ENCODE measurements at places on chromosomes 7 and 10. TPM values are rescaled to one million over a fixed set of nuclear protein-coding genes. Genes with fewer than 3 reads are reported as not detected.

The RAB19 gene
- 1.8 TPM for polyA plus RNA-seq

The NUTM2E gene
- 0.10 TPM for polyA plus RNA-seq

The RAMP3 gene
- polyA plus RNA-seq, result 12.8 TPM

The DOCK4 gene
- 20.1 TPM for polyA plus RNA-seq

The HECW1 gene
- 5.1 TPM for polyA plus RNA-seq

The TMEM273 gene
- 2.1 TPM for polyA plus RNA-seq

The GRM3 gene
- polyA plus RNA-seq, result 0.07 TPM

The UBTD1 gene
- polyA plus RNA-seq, result 12.6 TPM

The LLCFC1 gene
- polyA plus RNA-seq, result 0.43 TPM

The ITGA8 gene
- polyA plus RNA-seq, result 48.5 TPM

The SLC35G1 gene
- polyA plus RNA-seq, result 8.9 TPM

The AKR1D1 gene
- 0.07 TPM for polyA plus RNA-seq

The HBP1 gene
- polyA plus RNA-seq, result 133 TPM

The TFEC gene
- polyA plus RNA-seq, result 25.6 TPM

The AIFM2 gene
- 5.8 TPM for polyA plus RNA-seq

The MYH16 gene
- not detected for polyA plus RNA-seq

The MKX gene
- 0.45 TPM for polyA plus RNA-seq

The SKAP2 gene
- 31.5 TPM for polyA plus RNA-seq

The GPR85 gene
- polyA plus RNA-seq, result 1.6 TPM

All from right renal pelvis (tissue), 4 donors.